ENCODE measurements at places on chromosomes 11 and 22. TPM values are rescaled to one million over a fixed set of nuclear protein-coding genes. Genes with fewer than 3 reads are reported as not detected.
A peak's percentile ranks its signal among the peaks of the same experiment; 100 is the strongest.

- DNase-seq: peak; percentile 68
Observed at GRCh38 chr11:119363851-119364590, 17.5 kb downstream of the USP2 start.

GRCh38 chr11:2142300-2142759, 3.1 kb upstream of the IGF2 start:
- no peak for DNase-seq

- DNase-seq: no peak
Observed at GRCh38 chr11:126400479-126400878, 45.0 kb downstream of the ST3GAL4 start.

DNA sequence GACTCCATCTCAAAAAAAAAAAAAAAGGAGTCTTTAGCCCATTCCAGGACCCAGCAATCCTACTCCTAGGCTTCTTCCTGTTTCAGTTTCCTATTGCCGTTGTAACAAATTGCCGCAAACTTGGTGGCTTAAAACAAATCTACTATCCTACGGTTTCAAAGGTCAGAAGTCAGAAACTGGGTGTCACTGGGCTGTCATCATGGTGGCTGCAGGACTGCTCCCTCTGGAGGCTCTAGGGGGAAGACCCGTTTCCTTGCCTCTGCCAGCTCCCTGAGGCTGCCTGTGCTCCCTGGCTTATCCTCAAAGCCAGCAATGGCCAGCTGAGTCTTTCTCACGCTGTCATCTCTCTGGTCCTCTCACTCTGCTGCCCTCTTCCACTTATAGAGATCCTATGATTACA, 8.7 kb upstream of the DAGLA start:
- DNase-seq: no peak

DNA sequence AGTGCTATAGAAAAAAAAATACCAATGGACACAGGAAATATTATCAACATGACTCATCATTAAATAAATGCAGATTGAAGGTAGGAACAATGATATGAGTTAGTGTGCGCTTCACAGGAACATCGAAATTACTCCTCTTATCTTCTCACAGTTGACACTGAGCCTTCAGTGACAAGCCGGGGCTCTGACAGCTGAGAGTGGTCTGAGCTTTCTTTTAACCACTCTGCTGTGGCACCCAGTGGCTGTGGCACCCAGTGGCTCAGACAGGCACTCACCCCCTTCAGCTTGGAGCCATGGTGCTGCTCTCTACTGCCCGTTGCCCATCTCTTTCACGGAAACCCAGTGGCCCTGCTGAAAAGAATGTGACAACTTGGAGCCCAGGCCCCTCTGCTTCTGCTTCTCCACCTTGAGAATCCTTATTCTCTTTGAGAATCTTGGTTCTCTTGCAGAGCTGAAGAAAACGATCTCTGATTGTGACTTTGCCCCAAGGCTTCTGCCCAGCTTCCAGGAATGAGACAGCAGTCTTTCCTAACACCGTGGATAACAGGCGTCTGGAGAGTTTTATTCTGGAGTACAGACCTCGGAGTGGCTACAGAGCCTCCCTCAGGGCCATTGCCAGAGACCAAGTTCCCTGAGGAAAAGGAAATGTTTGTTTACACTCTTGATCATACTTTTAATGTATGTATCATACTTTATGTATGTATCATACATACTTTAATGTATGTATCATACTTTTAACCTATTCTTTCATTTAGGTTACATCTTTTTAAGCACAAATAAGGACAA, 37.1 kb upstream of the OR8B8 start:
- DNase-seq: no peak

- no peak for DNase-seq
Observed at GRCh38 chr11:17238377-17238776, 30.6 kb upstream of the PIK3C2A start.

DNA sequence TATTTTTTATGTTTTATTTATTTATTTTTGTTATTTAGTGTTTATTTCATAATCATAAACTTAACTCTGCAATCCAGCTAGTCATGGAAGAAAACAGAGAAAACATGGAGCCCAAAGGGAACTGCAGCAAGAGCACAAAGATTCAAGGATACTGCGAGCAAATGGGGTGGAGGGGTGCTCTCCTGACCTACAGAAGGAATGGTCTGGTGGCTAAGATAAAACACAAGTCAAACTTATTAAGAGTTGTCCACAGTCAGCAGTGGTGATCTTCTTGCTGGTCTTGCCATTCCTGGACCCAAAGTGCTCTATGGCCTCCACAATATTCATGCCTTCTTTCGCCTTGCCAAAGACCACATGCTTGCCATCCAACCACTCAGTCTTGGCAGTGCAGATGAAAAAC, 36.7 kb downstream of the STIM1 start:
- no peak for DNase-seq

- DNase-seq: no peak
Observed at GRCh38 chr11:66866511-66866986, 9.7 kb downstream of the LRFN4 start.

DNA sequence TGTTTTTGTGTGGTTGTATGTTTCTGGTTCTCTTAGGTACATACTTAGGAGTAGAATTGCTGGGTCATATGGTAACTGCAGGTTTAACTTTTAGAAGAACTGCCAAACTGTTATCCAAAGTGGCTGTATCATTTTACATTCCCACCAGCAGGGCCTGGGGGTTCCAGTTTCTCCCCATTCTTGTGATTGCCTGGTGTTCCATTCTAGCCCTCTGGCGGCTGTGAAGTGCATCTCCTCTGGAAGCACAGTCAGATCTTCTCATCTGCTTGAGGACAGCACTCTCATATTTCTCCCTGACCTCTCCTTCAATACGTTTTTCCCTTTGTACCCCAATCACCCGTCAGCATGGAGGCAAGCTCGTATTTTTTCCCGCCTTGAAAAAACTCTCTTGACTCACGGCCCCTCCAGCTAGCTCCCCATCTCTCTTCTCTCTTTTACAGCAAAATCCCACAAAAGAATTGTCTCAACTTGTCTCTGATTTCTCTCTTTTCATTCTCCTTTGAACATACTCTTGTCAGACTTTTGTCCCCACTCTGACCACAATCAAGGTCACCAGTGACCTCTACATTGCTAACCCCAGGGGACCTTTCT, 56.8 kb upstream of the THY1 start:
- DNase-seq: no peak

DNA sequence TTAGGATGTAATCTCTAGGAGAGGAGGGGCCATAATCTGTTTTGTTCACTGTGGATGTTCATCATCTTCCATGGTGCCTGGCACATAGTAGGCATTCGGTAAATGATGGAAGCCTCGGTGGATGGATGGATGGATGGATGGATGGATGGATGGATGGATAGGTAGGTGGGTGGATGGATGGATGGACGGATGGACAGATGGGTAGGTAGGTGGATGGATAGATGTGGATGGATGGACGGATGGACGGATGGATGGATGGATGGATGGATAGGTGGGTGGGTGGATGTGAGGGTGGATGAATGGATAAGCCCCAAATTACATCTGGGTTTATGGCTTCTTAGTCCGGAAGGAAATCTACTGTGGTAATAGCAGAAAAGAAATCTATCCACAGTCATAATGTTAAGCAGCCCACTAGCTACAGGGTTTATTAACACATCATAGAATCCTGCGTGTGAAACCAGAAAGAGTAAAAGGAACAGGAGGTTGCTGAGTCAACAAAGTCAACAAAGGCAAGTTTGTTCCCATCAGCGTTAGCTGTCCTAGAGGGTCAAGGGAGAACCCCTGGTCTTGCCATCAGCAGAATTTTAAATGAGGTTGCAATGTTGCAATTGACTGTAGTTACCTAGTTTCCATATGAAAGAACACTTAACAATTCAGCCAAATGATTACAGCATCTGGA, 82.8 kb downstream of the C11orf91 start:
- DNase-seq: no peak

DNA sequence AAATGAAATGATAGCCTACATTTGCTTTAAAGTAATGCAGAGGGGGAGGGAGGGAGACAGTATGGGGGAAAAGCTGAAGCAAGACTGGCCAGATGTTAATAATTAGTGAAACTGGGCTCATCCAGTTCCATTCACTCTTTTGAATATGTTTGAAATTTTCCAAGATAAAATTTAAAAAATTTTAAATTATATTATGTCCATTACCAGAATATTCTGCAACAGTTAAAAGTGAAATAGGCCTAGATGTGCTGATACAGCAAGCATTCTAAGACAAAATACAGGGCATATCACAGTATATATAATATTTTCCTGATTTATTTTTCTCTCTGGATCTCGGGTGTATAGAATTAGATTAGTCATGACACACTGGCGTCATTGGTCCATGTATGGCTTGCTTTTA, 13.6 kb upstream of the ZNRF3 start:
- no peak for DNase-seq

- peak; percentile 18 for DNase-seq
Observed at GRCh38 chr11:108592591-108593213, 866 bp downstream of the EXPH5 start.

GRCh38 chr11:1827931-1828330, 6.9 kb upstream of the SYT8 start:
- DNase-seq: no peak

DNA sequence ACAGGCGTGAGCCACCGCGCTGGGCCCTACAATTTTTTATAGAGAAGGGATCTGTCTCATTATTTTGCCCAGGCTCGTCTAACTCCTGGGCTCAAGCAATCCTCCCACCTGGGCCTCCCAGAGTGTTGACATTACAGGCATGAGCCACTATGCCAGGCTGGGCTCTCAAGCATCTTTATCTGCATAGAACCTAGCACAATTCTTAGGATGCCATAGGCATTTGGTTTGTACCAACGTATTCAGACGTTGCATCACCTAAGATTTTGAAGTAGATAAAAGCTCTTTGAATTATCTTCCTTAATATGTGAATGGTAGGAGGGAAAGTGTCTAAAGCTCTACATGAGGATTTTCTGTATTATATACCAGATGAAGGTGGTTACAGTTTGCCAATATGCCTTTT, 30.5 kb downstream of the RTN3 start:
- DNase-seq: no peak

- DNase-seq: no peak
Observed at GRCh38 chr11:84419616-84420015, 1133.4 kb upstream of the CCDC90B start.

- DNase-seq: no peak
Observed at GRCh38 chr11:76291576-76292526, 85.5 kb upstream of the WNT11 start.

GRCh38 chr22:29147331-29147899, 58.3 kb upstream of the EMID1 start:
- no peak for DNase-seq

DNA sequence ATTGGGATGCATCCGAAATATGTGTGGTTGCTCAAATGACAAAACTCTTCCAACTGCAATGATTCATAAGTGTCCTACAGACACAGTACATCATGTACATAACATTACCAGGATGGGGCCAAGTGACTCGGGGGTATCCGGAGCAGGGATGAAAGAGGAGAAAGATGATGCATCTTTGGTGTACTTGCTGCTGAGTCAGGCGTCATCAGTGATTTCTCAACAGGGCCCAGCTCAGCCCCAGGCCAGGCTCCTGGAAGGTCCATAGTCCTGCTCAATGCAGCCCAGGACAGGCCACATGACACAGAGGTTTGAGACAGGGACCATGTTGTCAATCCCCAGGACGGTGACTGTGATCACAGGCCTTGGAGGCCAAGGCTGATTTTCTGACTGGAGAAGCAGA, 59.3 kb downstream of the GGTLC2 start:
- no peak for DNase-seq

DNA sequence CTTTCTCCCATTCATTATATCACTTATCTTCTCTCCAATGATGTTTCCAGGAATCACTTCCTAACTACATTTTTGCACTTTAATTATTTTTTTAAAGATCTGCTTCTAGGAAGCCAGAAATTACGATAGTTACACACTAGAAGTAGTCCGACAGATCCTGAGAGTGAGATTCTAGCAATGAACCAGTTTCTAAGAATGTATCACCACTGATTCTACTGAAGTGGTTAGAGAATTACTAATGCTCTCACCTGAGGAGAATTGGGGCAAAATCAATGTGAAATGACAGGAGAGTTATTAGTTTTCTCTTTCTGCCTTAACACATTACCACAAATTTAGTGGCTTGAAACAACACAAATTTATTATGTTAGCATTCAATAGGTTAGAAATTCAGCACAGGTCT, 241.2 kb downstream of the CASP12 start:
- DNase-seq: no peak

- DNase-seq: no peak
Observed at GRCh38 chr11:126521196-126521595, 165.7 kb downstream of the ST3GAL4 start.

DNA sequence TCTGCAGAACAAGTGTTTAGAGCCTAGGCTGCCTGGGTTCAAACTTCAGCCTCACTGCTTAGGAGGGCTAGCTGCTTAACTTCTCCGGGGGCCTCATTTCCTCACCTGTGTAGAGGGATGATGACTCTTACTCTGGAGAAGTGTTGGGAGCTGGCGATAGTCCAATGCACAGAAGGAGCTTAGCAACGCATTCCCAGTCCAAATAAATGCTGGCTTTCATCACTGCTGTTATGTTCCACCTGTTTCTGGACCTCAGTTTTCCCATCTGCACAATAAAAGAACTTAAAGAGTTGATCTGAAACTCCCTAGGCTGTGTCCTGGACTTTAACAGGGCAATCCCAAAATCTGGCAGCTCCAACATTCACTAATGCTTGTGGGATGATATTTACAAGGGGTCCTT, 337.8 kb downstream of the MIAT start:
- DNase-seq: no peak

DNA sequence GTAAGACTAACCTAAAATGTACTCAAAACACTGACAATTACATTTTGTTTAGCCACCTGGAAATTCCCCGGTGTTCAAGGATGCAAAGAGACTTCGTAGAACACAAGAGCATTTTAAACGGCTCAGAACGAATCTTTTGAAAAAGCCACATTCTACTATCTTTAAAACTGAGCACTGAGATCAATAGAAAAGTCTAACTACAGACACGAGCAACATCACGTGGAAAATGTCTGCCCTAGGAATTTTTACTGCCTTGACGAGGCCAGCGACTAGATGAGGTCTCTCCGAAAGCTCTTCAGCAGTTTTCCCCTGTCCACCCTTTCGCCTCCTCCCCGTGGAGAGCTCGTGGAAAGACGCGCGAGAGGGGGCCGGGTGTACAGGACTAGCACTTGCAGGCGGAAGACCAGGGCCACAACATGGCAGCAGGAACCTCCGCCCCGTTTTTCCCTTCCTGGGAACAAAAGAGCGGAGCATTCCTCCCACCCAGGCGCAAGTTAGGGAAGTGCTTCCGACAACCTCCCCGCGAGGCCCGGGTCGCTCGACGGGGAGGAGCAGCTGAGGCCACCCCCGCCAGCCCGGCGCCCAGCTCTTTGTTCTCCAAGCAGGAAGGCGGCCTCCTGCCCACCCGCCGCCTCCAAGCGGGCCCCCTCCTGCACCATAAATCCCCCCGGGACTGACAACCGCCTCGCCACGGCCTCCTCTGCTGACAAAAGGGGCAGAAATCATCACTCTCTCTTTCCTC, 1.1 kb downstream of the EIF4G2 start:
- peak; percentile 71 for DNase-seq

Gene GRAP2
- total RNA-seq: 1.6 TPM

Gene TPBGL
- total RNA-seq: 0.16 TPM

Gene FTH1
- 2,346 TPM for total RNA-seq

Gene MAML2
- 4.5 TPM for total RNA-seq

Gene OR51E2
- not detected for total RNA-seq

Gene MMP10
- not detected for total RNA-seq

Gene APOL5
- total RNA-seq: not detected

Gene OR5W2
- total RNA-seq: not detected

Gene TRIM48
- total RNA-seq: not detected

Gene APOBEC3H
- 0.41 TPM for total RNA-seq
